CD4-positive, alpha-beta T cell (primary cell): ENCODE measurements at places on chromosomes 5 and 9.

- DNase-seq = no peak
These were observed 29.3 kb downstream of the PRRC2B start for GRCh38 chr9:131423171-131423581.

DNA sequence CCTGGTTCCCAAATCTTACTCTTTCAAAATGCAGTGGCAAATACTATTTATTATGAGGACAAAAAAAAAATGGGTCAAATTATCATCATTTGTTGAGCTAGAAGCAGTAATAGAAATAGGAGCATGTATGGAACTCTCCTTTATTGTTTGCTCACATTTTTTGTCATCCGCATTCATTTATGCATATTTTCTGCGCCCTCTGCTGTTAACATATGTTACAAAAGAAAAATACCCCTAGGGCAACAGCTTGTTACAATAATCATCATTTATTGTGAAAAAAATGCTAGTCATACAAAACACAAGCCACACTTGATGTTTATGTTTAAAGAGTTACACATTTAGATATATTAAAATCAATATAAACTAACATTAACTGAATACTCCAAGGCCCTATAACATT lies 328.2 kb downstream of the TUSC1 start:
- DNase-seq = no peak

- DNase-seq = no peak
These were observed 71.1 kb downstream of the MAPKAP1 start for GRCh38 chr9:125635888-125636287.

- no peak for DNase-seq
These were observed 41.1 kb upstream of the LHFPL2 start for GRCh38 chr5:78689540-78690252.

DNA sequence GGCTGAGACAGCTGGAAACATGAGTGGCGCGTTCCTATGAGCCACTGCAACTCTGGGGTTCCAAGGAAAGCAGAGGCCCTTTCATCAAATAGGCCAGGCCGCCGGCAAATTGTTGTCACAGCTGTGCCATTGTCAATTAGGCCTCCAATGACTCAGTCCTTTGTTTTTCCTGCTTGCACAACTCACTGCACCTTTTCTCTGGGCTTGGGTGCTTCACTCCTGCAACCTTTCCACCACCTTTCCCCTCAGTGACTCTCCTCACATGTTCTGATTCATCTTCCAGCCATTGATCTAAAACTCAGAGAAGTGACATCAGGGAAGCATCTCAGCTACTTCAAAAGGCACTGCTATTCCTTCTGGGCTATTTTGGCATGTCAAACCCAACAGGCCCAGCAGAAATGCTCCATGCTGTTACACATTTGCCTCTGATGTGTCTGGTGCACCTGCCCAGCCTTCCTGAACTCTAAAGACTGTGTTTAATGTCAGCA lies 653.7 kb downstream of the NR2F1-AS1 start:
- DNase-seq = no peak
